ENCODE measurements at places on chromosomes 2 and 18.

DNA sequence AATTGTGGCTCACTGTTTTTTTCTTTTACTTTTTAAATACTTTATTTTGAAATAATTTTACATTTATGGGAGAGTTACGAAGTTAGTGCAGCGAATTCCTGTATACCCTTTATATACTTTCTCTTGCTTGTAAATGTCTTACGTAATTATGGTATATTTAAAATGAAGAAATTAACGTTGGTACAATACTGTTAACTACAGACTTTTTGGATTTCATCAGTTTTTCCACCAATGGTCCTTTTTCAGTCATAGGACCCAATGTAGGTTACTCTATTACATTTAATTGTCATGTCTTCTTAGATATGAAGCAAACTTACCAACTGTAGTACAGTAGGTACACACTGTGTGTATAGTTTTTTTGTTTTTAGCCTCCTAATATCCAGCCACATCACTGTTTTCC, 76.3 kb downstream of the BOLA3 start:
- no peak for DNase-seq

DNA sequence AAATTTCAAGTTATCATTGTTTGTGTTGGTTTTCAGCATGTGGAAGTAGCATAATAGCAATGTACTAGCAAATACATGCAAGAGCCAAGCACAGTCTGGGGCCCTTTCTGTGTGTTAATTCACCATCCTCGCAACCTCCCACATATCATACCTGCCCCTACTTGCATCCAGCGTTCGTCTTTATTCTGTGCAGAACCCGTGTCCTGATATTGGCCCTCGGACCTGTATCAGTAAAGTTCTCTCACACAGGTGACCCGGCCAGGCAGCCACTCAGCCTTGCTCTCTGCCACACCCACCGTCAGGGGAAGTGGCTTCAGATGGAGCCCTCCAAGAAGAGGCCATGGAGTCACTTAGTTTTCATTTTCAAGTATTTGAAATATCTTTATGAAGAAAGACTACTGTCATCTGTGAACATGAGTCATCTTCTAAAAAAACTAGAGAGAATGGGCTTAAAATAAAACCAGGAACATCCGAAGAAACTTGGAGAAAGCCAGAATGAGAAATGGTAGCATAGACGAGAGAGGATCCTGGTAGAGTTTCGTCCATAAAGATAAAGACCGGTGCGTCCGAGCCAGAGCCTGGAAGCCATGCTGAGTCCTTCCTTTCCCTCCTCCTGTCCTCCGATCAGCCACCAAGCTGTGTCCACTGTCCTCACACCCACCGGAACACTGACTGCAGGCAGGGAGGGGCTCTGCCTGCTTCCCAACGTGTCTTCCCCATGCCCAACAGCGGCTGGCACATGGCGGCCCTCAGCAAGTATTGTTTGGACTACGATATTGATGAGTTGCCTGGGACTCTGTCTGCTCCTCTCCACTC, 57.3 kb upstream of the RPL31 start:
- DNase-seq = no peak

DNA sequence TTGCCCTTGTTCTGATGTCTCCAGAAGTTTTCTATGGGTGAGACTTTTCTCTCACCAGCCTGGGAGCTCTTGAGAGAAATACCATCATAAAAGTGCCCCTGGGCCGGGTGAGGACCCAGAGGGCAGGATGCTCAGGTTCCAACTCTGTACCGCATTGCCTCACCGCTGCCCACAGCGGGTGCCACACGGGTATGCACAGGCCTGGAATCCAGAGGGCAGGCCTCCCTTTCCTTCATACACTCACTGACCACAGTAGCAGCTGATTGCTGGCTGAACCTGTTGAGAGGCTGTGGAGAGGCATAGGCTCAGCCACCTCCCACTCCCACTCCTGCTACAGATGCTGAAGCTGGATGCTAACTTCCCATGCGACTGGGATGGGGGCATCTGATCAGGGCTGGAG, 293.8 kb downstream of the CYP26B1 start:
- DNase-seq = no peak

GRCh38 chr2:101549371-101549770, 74.5 kb upstream of the RFX8 start:
- DNase-seq = no peak

Measured in activated naive CD8-positive, alpha-beta T cell treated with anti-CD3 and anti-CD28 coated beads, Interleukin-2, amount 50 U/mL, for 16 hours (primary cell).